ENCODE measurements at places on chromosomes 12 and 14. TPM values are rescaled to one million over a fixed set of nuclear protein-coding genes. Genes with fewer than 3 reads are reported as not detected.

TM9SF1 gene
- total RNA-seq = 22.7 TPM

MYL2 gene
- total RNA-seq = 22,159 TPM

ACRBP gene
- total RNA-seq = 0.44 TPM

DLGAP5 gene
- total RNA-seq = 0.29 TPM

PTPRR gene
- 0.23 TPM for total RNA-seq

FITM1 gene
- total RNA-seq = 167 TPM

ATP2B1 gene
- 27.8 TPM for total RNA-seq

OLR1 gene
- not detected for total RNA-seq

GPR137C gene
- 0.26 TPM for total RNA-seq

CLEC1A gene
- 3.8 TPM for total RNA-seq

MYH6 gene
- 245 TPM for total RNA-seq

DHRS2 gene
- total RNA-seq = 0.21 TPM

RTL1 gene
- not detected for total RNA-seq

GPR68 gene
- 0.19 TPM for total RNA-seq

PWP1 gene
- 20.2 TPM for total RNA-seq

CPNE6 gene
- total RNA-seq = not detected

C1QL4 gene
- total RNA-seq = not detected

SLC16A7 gene
- 5.0 TPM for total RNA-seq

KCNA5 gene
- total RNA-seq = 1.2 TPM

JKAMP gene
- total RNA-seq = 26.2 TPM

LGALS3 gene
- total RNA-seq = 44.5 TPM

B4GALNT1 gene
- total RNA-seq = 14.1 TPM

CARMIL3 gene
- not detected for total RNA-seq

MMP19 gene
- total RNA-seq = 1.4 TPM

CELA1 gene
- total RNA-seq = not detected

CLEC4E gene
- total RNA-seq = 0.87 TPM

TAS2R8 gene
- not detected for total RNA-seq

RD3L gene
- total RNA-seq = not detected

RAPGEF3 gene
- total RNA-seq = 8.7 TPM

BEST3 gene
- 181 TPM for total RNA-seq

P2RX2 gene
- not detected for total RNA-seq

RDH5 gene
- total RNA-seq = 25.4 TPM

C12orf76 gene
- total RNA-seq = 9.8 TPM

SDS gene
- total RNA-seq = 0.63 TPM

AHSA1 gene
- 180 TPM for total RNA-seq

CHGA gene
- 0.87 TPM for total RNA-seq

PLEKHG3 gene
- total RNA-seq = 7.7 TPM

DACT1 gene
- 3.0 TPM for total RNA-seq

HOTAIR gene
- 0.53 TPM for total RNA-seq

MAPK1IP1L gene
- total RNA-seq = 57.0 TPM

BCL11B gene
- 0.15 TPM for total RNA-seq

NGB gene
- not detected for total RNA-seq

TOMM20L gene
- not detected for total RNA-seq

GPR135 gene
- 1.7 TPM for total RNA-seq

PARPBP gene
- 0.64 TPM for total RNA-seq

TAS2R42 gene
- not detected for total RNA-seq

CLEC14A gene
- 20.2 TPM for total RNA-seq

OR4K14 gene
- not detected for total RNA-seq

MSRB3 gene
- total RNA-seq = 48.3 TPM

LGR5 gene
- total RNA-seq = 6.4 TPM

FLRT2 gene
- total RNA-seq = 2.4 TPM

C12orf54 gene
- total RNA-seq = not detected

IL22 gene
- total RNA-seq = not detected

Measured in psoas muscle (tissue), 8 donors.